A673 (cell line): ENCODE measurements at places on chromosomes 3 and 15.

- peak; percentile 51 for DNase-seq
Observed at GRCh38 chr3:139519998-139520737, 19.4 kb downstream of the RBP1 start.

GRCh38 chr3:105518203-105518602 is 151.5 kb downstream of the ALCAM start:
- no peak for DNase-seq

GRCh38 chr3:50388720-50389413 is 29.5 kb upstream of the TMEM115 start:
- no peak for DNase-seq

GRCh38 chr3:3031326-3031725 is 78.8 kb downstream of the IL5RA start:
- DNase-seq: no peak

DNA sequence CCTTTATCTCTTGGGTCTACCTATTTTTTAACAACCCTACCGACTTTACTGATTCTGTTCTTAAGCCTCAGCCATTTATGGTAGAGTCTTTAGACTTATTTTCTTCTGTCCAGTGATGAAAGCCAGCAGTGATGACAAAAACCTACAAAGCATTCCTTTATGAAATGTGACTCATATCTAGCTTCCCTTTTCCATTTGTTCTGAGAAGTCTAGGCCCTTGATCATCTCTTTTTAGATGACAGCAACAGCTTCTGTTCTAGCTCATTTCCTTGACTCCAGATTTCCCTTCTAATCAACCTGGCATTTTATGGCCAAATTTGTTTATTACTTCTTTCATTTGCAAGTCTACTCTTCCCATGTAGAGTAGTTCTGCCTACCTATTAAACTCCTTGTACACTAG is 36.1 kb downstream of the CFAP44 start:
- DNase-seq: no peak
